ENCODE measurements at places on chromosomes 4 and X.

GRCh38 chr4:150160473-150160872, 82.2 kb downstream of the DCLK2 start:
- no peak for DNase-seq

DNA sequence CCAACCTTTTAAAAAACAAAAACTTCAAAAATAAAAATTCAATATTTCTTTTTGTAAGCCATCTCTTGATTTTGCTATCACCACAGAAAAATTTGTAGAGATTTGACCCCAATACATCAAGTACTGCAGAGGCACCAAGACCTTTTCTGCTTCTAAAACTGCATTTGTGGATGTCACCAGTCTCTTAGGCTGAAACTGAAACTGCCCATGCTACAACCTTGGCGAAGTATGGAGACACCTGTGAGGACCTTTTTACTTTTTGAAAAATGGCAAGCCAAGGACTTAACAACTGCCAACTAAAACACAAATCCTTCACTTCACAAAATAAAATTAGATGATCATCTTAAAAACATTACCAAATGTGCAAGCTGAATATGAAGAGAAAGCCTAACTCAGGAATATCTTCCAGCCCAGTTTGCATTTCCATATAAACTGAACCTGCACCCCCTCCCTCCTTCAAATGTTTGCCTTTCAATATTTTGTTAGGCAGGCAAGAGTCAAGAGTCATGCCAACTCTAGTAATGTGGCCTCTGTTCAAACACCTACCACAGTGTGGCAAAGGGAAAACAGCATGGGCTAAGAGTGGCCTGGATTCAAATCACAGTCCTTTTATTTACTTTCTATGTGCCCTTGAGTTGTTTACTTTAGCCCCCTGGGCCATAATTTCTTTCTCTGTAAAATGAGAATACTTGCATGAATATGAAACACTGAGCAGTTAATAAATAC, 389.4 kb downstream of the OPHN1 start:
- DNase-seq, result no peak

- DNase-seq, result no peak
These were observed 106.7 kb upstream of the GK2 start for GRCh38 chr4:79514621-79515329.

GRCh38 chr4:106270736-106271135, 45.3 kb downstream of the TBCK start:
- no peak for DNase-seq

- no peak for DNase-seq
These were observed 91.7 kb downstream of the SMIM20 start for GRCh38 chr4:26005764-26006163.

DNA sequence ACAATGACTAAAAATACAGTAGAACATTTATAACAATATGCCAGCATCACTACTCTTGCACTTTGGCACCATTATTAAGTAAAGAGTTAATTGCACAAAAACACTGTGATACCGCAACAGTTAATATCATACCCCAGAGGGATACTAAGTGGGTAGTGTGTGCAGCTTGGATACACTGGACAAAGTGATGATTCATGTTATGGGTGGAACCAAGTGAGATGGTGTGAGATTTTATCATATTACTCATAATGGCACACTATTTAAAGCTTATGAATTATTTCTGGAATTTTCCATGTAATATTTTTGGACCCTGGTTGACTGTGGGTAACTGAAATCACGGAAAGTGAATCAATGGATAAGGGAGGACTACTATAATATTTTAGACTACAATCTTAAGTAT, 265.3 kb downstream of the PCDH18 start:
- DNase-seq, result no peak

GRCh38 chrX:154021131-154021611, 1.5 kb upstream of the IRAK1 start:
- no peak for DNase-seq

DNA sequence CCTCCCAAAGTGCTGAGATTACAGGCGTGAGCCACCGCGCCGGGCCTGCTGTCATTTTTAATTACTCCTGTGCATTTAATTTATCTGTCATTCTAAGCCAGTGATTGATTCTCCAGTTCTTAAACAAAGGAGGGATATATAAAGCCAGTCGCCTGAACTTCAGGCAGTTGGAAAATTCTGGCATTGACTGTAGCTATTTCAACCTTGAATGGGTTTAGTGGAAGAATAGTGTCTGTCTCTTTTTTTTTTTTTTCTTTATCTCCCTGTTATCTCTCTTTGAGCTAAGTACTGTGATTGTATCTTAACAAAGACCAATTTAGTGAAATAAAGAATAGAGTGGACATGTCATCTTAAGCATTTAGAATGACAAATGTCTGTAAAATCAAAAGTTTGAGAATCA, 11.0 kb downstream of the NEIL3 start:
- no peak for DNase-seq

DNA sequence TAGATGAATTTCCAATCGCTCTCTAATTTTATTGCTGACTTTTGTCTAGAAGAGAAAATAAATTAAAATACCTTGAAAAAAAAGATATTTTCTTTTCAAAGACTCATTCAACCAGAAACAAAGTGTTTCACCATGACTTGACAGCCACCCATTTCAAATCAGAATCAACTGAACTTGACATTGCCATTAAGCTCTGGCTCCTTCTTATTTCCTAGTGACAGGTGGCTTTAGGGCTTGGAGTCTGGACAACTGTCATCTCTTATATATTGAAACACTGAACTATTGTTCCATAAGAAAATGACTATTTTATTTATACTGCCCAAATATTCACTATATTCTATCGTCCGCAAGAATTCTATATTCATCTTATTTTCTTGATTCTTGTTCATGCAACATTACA, 229.2 kb downstream of the SLC39A8 start:
- DNase-seq, result no peak

DNA sequence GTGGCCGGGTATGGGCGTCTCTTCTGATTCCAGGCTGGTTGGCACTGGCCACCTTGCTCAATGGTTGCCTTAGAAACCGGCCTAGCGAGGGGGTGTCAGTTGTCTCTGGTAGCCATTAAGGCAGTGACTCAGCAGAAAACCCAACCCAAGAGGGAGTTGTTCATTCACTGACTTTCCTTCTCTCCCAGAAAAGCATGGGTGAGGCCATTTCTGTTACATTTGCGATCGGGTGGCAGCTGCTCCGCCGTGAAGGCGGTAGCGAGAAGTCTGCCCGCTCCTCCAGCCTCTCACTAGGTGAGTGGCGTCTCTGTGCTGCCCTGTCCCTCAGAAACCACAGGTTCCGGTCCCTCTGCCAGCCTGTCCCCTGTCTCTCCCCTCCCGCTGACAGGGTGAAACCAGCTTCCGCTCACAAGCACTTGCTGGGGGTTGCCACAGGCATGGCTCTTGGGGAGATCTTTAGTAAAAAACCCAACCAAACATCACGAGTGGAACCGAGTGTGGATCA, 17.4 kb downstream of the IRAK1 start:
- DNase-seq, result no peak

DNA sequence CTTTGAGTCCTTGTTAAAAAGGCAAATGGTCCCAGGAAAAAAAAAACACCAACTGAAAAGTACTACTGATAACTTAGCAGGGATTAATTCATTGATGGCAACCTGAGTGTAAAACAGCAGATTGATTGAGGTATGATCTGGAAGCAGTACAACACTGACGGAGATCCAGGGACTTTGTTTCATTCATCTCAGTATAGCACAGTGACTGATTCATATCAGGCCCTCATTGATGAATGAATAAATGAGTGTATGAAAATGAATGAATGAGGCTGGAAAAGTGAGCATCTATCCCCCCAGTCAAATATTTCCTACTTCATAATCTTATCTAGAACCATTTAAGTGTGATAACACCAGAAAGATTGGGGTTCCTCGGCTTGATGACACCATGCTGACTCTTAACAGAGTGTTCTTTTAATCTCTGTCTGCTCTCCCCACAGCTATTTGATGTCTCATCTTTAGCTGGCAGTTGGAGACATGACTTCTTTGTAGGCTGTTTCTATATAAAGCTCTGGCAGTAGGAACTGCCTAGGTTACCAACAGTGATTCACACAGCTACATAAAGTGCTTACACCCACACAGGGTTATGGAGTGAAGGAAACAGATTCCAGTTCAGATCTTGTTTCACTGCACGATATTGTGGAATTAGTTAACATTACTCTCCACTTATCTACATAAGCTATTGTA, 18.6 kb upstream of the RNF128 start:
- DNase-seq, result no peak

DNA sequence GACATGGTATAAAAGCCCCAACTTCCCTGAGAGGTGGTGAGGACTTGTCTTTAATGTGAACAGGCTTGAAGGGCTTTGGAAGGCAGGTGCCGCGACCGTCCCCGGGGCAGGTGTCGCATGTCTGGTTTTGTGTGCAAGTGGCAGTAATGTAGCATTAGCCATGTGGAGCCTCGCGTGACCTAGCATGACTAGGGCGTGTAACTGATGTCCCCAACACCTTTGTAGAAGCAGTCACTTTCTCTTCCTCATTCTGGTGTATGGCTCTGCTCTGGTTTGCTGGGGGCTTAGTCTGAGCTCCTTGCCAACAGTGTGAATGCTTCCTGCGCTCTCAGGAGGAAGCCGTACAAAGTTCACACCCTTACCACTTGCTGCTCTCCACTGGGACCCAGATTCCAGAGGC, 145.7 kb downstream of the AMMECR1 start:
- no peak for DNase-seq

- no peak for DNase-seq
These were observed 1.2 kb downstream of the TMEM255A start for GRCh38 chrX:120309873-120310705.

DNA sequence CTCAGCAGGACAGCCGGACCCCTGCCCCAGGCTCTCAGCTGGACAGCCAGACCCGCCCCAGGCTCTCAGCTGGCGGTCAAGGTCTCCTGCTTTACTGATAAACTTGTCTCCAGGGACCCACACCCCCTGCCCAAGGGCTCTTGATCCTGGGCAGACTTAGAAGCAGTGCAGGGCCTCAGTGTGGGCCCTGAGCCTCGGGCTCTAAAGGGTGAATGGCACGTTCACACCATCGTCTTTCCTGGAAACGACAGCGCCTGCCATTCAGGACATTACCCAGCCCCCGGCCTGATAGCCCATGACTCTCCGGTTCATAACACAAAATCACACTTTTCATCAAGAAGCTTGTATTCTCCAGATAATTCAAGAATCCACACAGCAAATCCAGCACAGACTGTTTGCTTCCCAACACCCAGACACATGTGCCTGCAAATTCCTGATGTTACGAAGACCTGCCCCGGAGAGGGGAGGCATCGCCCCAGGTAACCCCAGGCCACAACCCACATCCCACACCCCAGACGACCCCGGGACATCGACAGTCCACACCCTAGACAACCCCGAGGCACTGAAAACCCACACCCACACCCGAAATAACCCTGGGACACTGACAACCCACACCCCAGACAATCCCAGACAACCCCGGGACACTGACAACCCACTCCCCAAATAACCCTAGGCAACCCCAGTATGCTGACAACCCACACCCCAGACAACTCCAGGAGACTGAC, 136.8 kb downstream of the FAM53A start:
- DNase-seq, result no peak

DNA sequence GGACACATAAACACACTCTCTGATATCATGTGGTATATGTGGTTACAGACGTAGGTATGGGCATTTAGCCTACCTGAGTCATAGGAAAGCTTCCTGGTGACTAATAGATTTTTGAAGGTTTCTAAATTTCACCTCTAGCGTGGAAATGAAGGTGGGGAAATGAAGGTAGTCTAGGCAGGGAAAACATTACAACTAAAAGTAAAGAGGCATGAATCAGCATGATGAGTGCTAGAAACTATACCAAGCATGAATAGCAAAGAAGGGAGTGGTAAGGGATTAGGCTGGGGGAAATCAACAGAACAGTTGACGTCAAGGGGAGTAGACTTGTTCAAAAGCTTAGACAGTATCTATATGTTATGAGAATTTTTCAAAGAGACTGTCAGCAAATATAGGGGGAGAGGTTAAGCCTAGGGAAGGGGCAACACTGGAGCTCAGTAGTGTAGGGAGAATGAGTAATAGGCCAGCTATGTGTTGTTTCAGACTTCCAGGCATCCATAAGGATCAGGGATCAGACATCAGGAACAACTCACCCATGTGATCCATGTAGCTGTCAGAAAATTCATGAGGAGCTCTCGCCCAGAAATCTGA, 279.3 kb upstream of the DIPK2B start:
- no peak for DNase-seq

DNA sequence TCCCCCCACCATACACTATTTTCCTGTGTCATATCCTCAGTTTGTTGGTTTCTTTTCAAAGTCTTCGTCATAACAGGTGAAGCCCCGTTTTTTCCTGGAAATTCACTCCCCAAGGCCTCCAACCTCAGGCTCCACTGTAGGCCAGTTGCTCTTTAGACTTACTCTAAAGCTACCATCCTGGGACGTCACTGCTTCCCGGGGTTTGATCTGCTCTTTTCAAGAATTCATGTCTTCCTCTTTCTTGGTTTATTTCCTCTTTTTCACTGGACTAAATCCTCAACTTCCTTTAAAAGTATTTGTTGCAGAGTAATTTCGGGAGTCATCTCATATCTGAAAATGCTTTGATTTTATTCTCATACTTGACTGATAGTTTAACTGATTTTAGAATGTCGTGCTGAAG, 6.5 kb upstream of the SERTM2 start:
- DNase-seq, result no peak

DNA sequence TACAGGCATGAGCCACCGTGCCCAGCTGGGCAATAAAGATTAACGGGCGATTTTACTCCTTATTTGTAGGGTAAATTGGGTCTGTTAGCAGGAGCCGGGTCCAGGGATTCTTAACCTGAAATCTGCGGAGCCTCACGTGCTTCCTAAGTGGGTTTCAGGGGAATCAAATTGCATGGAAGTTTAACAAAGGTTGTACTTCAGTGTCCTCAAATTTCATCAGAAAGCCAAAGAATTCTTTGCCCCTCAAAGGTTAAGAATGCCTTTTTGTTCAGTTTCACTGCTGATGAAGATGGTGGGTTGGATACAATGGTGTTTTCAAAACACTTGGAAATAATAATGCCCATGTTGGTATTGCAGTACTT, 67.9 kb downstream of the AFF1 start:
- no peak for DNase-seq

GRCh38 chrX:136630881-136631280, 17.1 kb upstream of the CD40LG start:
- DNase-seq, result no peak

GRCh38 chr4:74873545-74874301, 59.2 kb upstream of the PARM1 start:
- no peak for DNase-seq

- DNase-seq, result no peak
These were observed 195.3 kb downstream of the KCNIP4 start for GRCh38 chr4:21753084-21753760.
